ENCODE measurements at places on chromosomes 2 and 18.

DNA sequence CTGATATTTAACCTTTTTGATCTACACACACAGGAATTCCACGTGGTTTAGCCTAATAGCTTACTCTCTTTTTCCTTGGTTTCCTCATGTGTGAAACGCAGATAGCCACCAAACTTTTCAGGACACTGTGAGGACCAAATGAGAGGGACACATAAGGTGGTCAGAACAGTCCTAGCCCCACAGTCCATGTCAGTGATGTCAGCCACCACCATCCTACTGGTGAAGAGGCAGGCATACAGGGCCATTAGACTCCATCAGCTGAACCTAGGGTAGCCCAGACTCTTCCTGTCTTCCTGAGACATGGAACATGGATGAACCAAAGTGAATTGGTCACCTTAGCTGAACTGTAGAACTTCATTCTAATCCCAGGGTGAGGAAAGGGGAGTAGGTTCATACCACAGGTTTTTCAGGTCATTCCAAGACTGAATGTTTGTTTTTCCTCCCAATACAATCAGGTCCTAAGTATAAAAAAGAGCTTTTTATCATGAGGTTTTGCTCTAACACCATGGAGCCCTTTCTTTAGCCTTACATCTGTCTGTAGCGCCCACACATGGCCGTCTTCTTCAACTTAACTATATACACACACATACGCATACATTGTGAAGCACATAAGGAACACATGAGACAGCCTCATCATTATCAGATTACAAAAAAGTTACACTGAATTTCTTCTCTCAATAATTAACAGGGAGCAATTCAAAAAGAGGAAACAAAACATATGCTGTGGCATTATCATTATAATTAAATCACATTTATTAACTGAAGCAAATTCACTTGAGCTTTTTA lies 18.5 kb upstream of the NFE2L2 start:
- no peak for DNase-seq

- DNase-seq = no peak
Measured at GRCh38 chr2:151786077-151786476, 42.1 kb downstream of the ARL5A start.

GRCh38 chr18:59238385-59238784 lies 18.4 kb downstream of the GRP start:
- DNase-seq = no peak

DNA sequence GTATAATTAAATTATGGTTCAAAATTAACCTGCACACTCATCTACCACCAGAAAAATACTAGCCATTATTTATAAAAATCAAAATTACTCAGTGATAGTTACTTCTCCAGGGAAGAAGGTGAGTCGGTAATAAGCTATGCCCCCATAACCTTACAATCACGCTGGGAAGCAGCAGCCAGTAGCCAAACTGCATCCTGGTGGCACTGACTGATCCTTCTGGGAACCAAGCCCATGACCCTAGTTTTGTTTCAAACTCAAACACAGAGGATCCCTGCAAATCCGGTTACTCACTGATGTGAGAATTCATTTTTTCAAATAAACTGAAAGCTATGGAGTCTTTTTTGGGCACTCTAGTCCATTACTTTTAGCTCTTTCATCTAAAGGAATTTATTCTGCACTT lies 88.2 kb upstream of the VWC2L start:
- no peak for DNase-seq

- no peak for DNase-seq
Measured at GRCh38 chr2:170972296-170973224, 43.5 kb downstream of the GORASP2 start.

DNA sequence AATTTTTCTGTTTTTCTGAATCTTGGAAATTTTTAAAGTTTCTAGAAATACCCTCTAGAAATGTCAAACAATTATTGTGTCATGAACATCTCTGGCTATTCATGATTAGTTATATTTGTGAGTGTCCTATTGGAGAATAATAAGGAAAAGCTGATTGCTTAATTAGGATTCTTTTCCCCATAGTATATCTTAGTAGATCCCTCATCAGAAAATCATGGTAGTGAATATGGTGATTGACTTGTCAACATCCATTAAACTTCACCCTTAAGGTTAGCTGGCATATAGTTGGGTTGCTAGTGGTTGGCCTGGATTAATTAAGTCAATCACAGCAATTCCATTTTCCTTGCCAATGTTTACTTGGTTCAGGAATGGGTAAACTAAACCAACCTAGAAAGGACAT lies 18.7 kb upstream of the NABP1 start:
- DNase-seq = no peak

DNA sequence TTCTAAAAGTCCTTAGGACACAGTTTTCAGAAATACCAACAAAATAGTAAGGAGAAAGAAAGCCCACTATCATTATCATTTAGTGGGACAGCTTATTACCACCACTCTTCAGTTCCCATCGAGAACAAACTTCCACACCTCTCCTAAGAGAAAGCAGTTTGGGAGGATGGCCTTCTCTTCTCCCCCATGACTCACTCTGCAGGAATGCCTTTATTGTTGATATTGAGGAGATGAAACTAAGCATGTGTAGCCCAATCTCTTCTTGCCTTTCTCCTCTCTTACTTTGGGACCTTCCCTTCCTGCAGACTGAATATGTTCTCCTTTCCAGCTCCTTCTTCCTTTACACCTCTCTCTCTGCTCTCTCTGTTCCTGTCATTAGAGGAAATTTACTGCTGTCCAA lies 30.0 kb upstream of the ERMN start:
- no peak for DNase-seq

DNA sequence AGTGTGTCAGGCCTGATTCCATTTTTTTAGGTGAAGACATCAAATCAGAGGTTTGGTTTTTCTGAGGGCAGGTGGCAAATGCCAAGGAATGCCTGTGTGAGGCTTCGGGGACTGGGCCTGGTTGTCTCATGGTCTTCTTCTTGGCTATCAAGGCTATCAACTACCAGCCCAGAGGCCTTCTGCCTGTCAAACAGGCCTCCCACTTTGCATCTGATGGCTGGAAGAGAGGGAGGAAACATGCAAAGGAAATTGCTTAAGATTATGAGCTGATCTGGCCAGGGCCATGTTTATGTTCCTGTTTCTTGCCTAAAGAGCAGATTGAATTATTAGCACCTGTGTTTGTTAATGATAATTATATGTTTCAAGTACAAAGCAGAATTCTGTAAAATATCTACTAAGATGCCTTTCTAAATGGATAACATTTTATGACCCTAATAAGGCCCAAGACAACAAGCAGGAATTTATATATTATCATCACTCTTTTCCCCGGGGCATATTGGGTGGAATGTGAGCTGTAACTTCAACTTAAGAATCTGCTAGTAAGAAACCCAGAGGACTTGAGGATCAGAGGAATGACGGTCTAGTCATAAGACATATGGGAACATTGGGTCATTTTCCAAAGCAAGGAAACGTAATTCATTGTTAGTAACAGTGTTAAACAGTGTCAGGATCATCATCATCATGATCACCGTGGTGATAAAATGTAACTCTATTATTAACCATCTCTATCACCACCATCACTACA lies 123.2 kb downstream of the LYPD6B start:
- no peak for DNase-seq
